GM18507 (cell line): ENCODE measurements at places on chromosomes 11 and 22.

DNA sequence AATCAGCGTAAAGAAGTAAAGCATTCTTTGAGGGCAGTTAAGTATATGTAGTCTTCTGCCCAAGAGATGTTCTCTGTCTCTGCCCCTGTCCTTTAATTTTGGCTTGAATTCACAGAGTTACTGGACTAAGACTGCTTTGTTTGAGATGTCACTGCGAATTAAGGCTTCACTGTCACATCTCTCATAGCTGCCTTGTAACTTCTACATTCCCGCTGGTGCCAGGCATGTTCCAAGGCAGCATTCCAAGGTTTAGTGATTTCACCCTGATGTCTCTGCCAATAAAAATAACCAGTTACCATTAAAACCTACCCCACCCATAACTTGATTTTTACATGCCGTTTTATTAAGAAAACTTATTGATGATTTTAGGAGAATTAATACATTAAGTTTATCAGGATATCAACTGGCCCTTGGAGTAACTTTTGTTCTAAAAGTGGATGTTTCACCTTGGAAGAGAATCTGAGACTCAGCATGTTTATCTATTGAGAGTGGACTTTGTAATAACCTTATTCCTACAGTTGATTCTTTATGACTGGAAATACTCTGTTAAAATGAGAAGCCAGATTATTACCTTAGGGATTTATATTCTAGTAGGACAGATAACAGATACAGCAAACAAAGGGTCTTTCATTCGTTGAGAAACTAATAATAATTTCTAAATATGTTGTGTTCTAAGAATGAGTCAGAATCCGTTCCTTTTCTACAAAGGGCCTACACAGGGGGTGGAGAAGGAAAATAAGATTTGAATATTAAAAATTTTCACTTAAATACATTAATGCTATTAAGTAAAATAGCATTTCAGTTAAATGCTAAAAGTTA is 110.2 kb downstream of the UVRAG start:
- no peak for DNase-seq

GRCh38 chr22:46587061-46587460 is 33.1 kb upstream of the GRAMD4 start:
- peak; percentile 81 for DNase-seq

DNA sequence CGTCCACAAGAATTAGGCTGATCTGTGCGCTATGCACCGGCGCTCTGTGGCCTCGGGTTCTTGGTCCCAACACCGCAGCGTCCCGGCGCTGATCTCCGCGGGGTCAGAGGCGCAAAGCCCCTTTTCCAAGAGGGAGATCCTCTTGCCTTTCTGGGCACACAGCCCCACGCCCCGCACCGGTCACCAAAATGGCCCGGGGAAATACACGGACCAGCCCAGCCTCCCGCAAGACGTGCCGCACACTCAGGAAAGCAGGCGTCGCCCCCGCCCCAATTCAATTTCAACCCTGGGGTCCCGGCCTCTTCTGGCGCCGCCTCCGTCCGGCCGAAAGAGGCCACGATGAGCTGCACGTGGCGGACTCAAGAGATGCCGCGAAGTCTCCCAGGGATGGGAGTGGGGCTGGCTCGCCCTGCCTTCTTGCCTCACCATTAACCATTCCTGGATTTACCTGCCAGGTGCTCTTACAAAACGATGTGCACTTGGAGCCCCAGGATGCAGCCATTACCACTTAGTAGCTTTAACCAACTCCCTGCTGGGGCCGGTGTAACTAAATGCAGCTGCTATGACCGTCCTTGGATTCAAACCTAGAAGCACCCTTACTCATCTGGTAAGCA is 10.5 kb downstream of the PIWIL3 start:
- DNase-seq: no peak

- DNase-seq: no peak
These were observed 59.9 kb downstream of the TRAF6 start for GRCh38 chr11:36450110-36450572.

- DNase-seq: no peak
These were observed 18.5 kb downstream of the NF2 start for GRCh38 chr22:29621761-29622526.

GRCh38 chr22:22857607-22858558 is 29.7 kb upstream of the IGLL5 start:
- DNase-seq: no peak

DNA sequence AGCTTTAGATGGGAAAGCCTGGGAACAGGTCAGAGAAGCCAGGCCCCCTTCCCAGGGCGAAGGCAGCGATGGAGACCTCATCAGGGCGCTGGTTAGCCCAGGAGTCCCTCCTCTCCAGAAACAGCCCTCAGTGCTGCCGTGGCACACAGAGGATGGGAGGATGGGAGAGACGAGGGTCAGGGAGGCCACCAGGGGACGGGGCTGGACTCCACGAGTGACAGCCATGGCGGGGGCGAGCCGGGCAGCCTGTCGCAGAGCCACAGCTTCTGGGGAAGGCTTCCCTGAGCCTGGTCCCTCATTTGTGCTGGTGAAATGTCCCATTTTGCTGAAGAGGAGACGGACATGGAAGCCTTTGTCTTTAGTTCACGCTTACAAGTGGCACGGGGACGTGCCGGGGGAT is 1390.5 kb downstream of the TBC1D22A start:
- DNase-seq: no peak

- DNase-seq: no peak
These were observed 2.8 kb downstream of the TMEM9B start for GRCh38 chr11:8961401-8961800.

DNA sequence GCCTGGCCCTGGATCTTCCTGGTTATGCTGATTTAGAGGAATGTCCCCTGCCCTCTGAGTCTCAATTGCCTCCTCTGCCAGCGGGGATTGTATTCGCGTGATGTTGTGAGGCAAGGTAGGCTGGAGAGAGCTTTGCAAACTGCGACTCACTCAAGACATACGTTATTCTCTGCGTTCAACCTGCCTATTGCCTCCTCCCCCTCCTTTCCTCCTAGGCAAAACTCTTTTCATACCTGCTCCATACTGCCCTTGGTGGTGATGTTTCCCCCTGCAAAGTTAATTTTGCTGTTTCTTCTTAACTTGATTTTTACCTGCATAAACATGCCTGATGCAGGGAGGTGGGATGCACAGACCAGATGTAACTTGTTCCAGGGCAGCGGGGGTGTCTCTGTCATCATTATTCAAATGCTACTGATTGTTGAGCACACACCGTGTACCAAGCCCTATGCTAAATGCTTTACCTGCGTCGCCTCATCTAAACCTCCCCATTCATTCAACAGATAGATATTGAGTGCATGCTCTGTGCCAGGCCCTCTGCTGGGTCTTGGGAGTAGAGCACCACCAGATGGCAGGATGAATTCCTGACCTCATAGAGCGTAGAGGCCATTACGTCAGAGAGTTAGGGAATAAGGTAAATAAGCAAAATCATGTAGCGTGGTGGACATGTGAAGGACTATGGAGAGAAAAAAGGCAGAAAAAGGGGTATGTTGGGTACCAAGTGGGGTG is 29.0 kb downstream of the SGSM1 start:
- DNase-seq: no peak

GRCh38 chr11:36288442-36289225 is 590 bp downstream of the COMMD9 start:
- no peak for DNase-seq

GRCh38 chr11:96306933-96307775 is 35.8 kb downstream of the MAML2 start:
- no peak for DNase-seq

GRCh38 chr22:39359659-39360195 is 9.9 kb downstream of the SYNGR1 start:
- no peak for DNase-seq

GRCh38 chr11:128399251-128400121 is 187.9 kb downstream of the ETS1 start:
- no peak for DNase-seq

GRCh38 chr11:34565417-34566207 is 52.0 kb upstream of the ELF5 start:
- DNase-seq: no peak

GRCh38 chr22:21754523-21754922 is 18.9 kb upstream of the YPEL1 start:
- DNase-seq: no peak

- DNase-seq: no peak
These were observed 23.8 kb downstream of the MICAL3 start for GRCh38 chr22:18000441-18001039.
